Fibroblast of lung (primary cell): ENCODE measurements at places on chromosomes 11 and 22.
A peak's percentile ranks its signal among the peaks of the same experiment; 100 is the strongest.

GRCh38 chr22:41177622-41178424 lies 27.3 kb upstream of the L3MBTL2 start:
- no peak for DNase-seq

DNA sequence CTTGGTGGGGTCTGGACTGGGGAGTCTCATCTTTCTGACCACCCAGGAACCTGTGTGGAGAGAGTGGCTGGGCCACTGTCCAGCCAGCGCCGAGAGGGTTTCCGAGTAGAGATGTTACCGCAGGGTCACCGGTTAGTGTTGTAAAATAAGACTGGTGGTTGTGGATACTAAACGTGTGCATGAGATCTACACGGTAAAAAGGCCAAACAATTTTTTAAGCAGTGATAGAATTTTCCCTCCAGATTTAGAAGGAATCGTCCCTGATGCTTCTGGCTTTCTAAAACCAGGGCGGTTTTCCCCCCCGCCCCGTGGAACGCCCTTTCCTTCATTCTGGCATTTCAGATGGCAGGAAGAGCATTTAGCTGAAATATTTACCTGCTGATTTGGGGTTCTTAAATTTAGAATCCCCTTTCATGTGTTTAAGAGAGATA lies 72.6 kb upstream of the PPARA start:
- no peak for DNase-seq

- DNase-seq, result peak; percentile 22
These were observed 39.5 kb upstream of the CHRNA10 start for GRCh38 chr11:3710485-3711259.

DNA sequence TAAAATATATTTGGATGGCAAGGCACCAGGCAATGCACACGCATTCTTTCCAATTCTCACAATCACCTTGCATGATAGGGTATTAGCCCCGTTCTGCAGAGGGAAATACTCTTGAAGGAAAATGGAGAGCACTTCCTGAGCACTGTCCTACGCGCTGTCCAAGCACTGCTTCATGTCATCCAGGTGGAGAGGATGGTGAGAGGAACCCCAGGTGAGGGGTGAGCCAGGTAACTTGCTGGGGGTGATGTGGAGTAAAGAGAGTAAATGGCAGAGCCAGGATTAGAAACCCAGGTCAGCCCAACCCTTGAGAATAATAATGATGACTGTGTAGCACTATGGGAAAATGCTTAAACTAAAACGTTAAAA lies 711 bp upstream of the PACSIN2 start:
- no peak for DNase-seq

DNA sequence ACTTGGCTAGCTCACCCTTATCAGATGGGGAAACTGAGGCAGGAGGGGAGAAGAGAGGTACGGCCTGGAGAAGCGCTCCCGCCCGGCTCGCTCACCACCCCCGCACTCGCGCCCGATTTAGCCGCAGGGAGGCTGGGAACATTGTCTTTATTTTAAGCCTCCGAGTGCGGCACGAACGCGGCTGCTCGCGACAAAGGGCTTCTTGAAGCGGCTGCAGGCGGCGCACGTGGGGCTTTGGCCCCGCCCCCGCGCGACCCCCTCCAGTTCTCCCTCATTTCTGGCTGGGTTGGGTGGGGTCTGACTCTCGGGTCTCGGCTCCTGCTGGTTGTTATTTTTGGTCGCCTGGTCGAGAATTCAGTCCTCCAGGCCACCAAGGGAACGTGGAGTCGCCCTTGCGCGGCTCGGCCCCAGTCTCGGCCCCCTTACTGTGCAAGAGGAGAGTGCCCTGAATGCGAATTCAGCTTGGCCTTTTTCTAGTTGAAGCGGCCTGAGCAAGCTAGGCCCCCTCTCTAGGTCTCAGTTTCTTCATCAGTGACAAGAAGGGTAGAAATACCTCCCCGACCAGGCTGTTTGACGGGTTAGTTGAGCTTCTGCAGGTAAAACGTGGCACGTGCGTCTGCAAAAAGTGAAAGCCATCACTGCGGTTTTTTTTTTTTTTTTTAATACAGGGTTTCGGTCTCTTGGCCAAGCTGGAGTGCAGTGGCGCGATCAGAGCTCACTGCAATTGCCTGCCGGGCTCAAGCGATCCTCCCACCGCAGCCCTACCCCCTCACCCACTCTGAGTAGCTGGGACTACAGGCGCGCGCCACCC lies 2.6 kb upstream of the CHRM1 start:
- no peak for DNase-seq
